ENCODE measurements at places on chromosomes 2 and 18. TPM values are rescaled to one million over a fixed set of nuclear protein-coding genes. Genes with fewer than 3 reads are reported as not detected.

Gene SERPINB5
- 363 TPM for total RNA-seq

Gene WNT10A
- total RNA-seq, result 19.1 TPM

Gene IL1A
- 0.53 TPM for total RNA-seq

Gene FOSL2
- total RNA-seq, result 118 TPM

Gene MYL1
- not detected for total RNA-seq

Gene SLC5A7
- not detected for total RNA-seq

Gene CHN1
- 5.8 TPM for total RNA-seq

Gene SEH1L
- total RNA-seq, result 55.5 TPM

Gene NRP2
- 7.1 TPM for total RNA-seq

Gene GRP
- not detected for total RNA-seq

Gene EHD3
- 54.5 TPM for total RNA-seq

Gene CLK1
- total RNA-seq, result 71.8 TPM

DNA sequence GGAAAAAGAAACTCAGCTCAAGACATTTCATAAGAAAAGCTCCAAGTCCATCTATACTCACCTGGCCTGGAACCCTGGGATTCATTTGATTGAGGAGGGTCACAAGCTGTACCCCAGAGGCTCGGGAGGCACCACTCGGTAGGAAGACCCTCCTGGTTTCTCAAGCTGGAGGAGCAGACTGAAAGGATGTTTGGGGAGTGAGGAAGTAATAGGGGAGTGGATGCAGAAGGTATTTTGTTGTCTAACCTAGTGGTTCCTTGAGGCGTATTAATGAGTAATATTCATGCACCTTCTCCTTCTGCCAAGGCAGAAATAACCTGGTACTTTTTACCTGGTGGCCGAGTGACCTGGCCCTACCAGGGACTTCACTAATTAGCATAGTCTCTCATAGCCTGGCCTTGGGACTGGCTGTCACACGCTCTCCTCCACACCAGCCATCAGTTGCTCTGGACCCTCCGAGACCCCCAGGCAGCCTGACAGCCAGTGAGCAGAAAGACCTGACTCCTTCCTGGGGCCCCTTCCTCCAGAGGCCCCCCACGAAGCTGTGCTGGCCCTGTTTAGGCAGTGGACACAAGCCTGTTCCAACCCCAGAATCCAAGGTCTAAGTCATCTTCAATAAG lies 161.4 kb downstream of the BCL2 start:
- no peaks in the 10 kb centered on the region for H3K36me3 ChIP-seq
- H3K4me3 ChIP-seq, result no peak overlapping the region
- H3K4me1 ChIP-seq, result peaks cover 87% of the 10 kb centered on the region
- no peak for DNase-seq

GRCh38 chr18:45324495-45325113 lies 290.7 kb upstream of the SLC14A2 start:
- no peaks in the 10 kb centered on the region for H3K36me3 ChIP-seq
- DNase-seq, result no peak
- H3K4me1 ChIP-seq, result peaks cover 8% of the 10 kb centered on the region

DNA sequence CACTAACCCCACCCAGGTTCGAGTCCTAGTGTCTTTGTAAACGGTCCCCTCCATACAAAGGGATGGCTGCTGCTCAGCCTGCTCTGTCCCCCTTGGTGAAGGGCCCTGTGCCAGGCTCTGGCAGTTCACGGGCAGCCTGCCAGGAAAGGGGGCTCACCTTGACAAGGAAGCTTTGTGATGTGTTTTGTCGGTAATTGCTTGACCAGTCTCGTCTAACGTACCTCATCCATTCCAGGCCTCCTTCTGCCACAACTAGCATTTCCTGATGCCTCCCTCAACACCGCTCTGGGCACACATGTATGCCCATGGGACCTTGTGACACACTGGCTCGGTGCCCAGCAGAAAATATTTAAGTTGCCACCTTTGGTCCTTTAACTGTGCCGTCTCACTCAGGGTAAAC lies 171.9 kb downstream of the KLHL29 start:
- no peaks in the 10 kb centered on the region for H3K36me3 ChIP-seq
- H3K27me3 ChIP-seq, result no peaks in the 10 kb centered on the region
- no peak overlapping the region for H3K4me3 ChIP-seq
- peaks cover 46% of the 10 kb centered on the region for H3K4me1 ChIP-seq

GRCh38 chr2:46966576-46966975 lies 51.0 kb upstream of the MCFD2 start:
- no peak for DNase-seq
- H3K36me3 ChIP-seq, result no peaks in the 10 kb centered on the region
- peaks cover 67% of the 10 kb centered on the region for H3K4me1 ChIP-seq
- H3K4me3 ChIP-seq, result no peak overlapping the region

GRCh38 chr18:25557011-25557410 lies 205.0 kb upstream of the ZNF521 start:
- peaks cover 41% of the 10 kb centered on the region for H3K4me1 ChIP-seq
- H3K36me3 ChIP-seq, result no peaks in the 10 kb centered on the region
- H3K27me3 ChIP-seq, result no peaks in the 10 kb centered on the region
- no peak overlapping the region for H3K27ac ChIP-seq

DNA sequence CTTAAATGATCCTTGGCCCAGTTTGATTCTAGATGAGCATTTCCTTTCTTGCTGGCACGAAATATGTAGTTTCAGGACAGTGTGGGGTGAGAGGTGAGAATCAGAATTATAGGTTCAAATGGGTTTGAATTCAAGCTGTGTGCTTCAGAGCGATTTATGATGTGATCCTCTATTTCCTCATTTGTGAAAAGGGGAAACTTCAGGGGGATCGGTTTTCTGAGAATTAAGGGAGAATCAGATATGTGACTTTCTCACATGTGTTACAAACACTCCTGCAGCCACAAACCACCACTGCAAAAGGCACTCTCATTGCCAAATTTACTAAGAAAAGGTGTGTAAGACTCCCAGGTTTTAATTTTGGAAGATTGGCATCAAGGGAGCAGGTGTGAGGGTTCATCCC lies 24.4 kb downstream of the HK2 start:
- H3K4me3 ChIP-seq, result no peak overlapping the region
- no peaks in the 10 kb centered on the region for H3K27me3 ChIP-seq
- no peaks in the 10 kb centered on the region for H3K36me3 ChIP-seq
- no peak overlapping the region for H3K27ac ChIP-seq
- DNase-seq, result no peak

- H3K27ac ChIP-seq, result no peak overlapping the region
- no peaks in the 10 kb centered on the region for H3K27me3 ChIP-seq
Measured at GRCh38 chr2:98771264-98771663, 40.3 kb upstream of the MGAT4A start.

- no peaks in the 10 kb centered on the region for H3K27me3 ChIP-seq
- H3K36me3 ChIP-seq, result no peaks in the 10 kb centered on the region
Measured at GRCh38 chr2:167151894-167152293, 263.6 kb downstream of the XIRP2 start.

GRCh38 chr18:57666818-57667497 lies 45.3 kb upstream of the NARS1 start:
- no peaks in the 10 kb centered on the region for H3K4me1 ChIP-seq
- H3K27me3 ChIP-seq, result no peaks in the 10 kb centered on the region
- no peak for DNase-seq
- no peak overlapping the region for H3K4me3 ChIP-seq

DNA sequence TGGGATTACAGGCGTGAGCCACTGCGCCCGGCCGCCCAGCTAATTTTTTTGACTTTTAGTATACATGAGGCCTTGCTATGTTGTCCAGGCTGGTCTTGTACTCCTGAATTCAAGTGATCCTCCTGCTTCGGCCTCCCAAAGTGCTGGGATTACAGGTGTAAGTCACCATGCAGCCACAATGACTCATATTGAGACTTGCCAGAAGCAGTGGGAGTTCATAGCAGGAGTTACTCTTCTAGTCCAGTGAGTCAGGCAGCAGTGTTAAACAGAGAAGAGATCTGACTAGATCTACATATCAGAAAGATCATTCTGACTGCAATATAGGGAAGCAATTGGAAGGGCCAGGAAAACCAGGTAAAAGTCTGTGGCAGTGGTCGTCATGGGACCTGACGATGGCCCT lies 1.5 kb upstream of the FLACC1 start:
- no peak for DNase-seq
- H3K27me3 ChIP-seq, result no peaks in the 10 kb centered on the region
- H3K4me3 ChIP-seq, result no peak overlapping the region
- no peaks in the 10 kb centered on the region for H3K36me3 ChIP-seq
- H3K4me1 ChIP-seq, result no peaks in the 10 kb centered on the region

DNA sequence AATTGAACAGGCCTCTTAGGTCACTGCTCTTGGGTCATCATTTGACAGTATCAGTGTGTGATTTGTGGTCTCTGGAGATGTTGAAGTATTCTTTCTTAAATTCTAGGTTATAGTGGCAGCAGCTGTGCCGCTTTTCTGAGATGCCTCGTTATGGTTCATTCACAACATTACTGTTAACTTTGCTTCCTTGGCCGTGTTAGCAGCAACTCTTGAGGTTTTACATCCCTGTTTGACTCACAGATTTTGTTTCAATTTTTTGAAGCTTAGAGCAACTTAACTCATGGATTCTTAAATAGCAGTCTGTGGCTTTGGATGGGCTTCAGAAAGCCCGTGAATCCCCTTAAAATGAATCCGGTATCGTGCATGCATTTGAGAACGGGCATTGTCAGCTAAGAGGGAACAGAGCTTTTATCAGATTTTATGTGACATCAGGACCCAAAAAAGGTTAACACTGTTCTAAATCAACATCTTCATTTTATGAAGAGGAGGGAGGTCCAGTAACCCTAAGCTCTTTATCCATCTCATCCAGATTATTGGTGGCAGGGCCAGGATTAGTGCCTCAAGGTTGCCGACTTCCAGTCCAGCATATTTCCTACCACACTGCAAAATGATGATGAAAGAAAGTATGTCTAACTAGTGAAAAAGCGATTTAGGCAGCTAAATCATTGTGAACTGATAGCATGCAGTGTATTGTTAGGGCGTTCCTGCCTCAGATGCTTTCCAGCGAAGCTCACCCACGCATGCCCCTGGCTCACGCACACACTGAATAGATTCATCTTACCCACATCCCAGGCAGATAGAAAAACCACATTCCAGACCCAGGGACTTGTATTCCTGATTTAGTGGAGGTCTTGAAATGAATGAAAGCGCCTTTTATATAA lies 5.1 kb downstream of the TRIB2 start:
- peak overlapping the region; percentile 87 for H3K27ac ChIP-seq
- H3K4me3 ChIP-seq, result no peak overlapping the region
- no peak for DNase-seq
- H3K36me3 ChIP-seq, result peaks cover 28% of the 10 kb centered on the region

GRCh38 chr2:20771299-20771698 lies 51.6 kb downstream of the LDAH start:
- H3K4me3 ChIP-seq, result no peak overlapping the region
- peaks cover 52% of the 10 kb centered on the region for H3K36me3 ChIP-seq
- H3K27ac ChIP-seq, result no peak overlapping the region

DNA sequence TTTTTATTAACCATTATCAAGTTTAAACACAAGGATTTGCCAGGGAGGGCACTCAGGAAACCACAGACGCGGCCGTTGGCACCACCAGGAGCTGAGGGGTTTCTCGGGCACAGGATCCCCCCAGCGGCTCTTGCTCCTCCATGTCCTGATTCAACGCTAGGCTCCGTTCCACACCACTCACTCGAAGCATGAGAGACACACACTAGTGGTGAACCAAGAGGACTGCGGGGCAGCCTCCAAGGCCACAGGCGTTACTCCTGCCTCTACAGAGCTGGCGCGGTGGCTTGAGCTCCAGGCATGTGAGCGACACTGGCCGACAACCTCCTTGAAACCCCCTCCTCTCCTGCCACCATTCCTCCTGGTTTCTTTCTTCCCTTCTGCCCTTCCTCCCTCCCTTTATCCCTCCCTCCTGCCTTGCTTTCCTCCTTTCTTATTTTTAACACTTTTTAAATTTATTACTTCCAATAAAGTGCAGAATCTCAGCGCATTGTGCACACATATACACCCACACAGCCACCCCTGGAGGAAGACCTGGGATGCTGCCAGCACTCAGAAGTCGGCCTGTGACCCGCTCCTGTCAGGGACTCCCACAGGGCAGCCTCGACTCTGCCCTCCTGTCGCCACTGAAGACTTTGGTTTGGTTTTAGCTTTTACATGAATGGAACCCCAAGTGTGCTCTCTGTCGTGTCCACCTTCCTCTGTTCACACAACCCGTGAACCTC lies 21.7 kb downstream of the COX7A2L start:
- H3K4me1 ChIP-seq, result peaks cover 17% of the 10 kb centered on the region
- no peaks in the 10 kb centered on the region for H3K27me3 ChIP-seq
- no peak overlapping the region for H3K4me3 ChIP-seq
- peaks cover 79% of the 10 kb centered on the region for H3K36me3 ChIP-seq

DNA sequence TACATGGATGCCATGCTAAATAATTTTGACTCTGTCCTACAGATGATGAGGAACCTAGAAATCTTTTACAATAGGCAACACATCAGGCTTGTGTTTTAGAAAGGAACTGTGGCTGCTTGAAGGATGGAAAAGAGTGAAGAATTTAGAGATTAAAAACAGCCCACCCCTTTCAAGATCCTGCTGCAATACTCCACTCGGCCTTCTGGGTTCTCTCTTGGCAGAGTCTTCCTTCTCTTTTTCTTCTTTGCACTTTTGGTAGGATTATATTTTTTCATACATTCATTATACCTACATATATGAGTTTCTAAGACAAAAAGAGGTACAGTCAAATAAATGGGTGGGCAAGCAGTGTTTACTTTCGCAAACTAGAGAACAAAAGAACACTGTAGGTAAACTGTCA lies 474.3 kb downstream of the ERBB4 start:
- H3K4me3 ChIP-seq, result no peak overlapping the region
- DNase-seq, result no peak
- H3K27me3 ChIP-seq, result no peaks in the 10 kb centered on the region
- H3K27ac ChIP-seq, result no peak overlapping the region
- H3K4me1 ChIP-seq, result no peaks in the 10 kb centered on the region

DNA sequence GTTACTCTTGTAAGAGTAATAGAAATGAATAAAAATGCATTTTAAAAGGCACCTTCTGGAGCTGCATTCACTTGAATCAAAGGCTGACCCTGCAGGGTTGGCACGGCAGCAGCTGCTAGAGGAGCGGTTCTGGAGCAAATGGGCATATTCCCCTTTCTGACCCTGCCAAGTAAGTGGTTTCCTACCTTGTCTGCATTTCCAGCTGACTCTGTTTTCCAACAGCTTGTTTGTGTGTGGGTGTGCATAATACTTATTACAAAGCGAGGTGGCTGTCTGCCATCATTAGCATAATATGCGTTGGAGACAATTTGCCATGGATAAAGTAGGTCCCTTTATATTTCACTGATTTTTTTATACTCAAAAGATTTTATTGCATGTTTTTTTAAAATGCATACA lies 21.3 kb upstream of the TTN start:
- H3K27me3 ChIP-seq, result no peaks in the 10 kb centered on the region
- no peaks in the 10 kb centered on the region for H3K36me3 ChIP-seq
- no peak for DNase-seq
- no peak overlapping the region for H3K4me3 ChIP-seq

- no peaks in the 10 kb centered on the region for H3K36me3 ChIP-seq
- H3K27ac ChIP-seq, result no peak overlapping the region
- DNase-seq, result no peak
- H3K4me1 ChIP-seq, result peaks cover 8% of the 10 kb centered on the region
- no peak overlapping the region for H3K4me3 ChIP-seq
Measured at GRCh38 chr18:22557168-22557941, 139.6 kb upstream of the CTAGE1 start.

DNA sequence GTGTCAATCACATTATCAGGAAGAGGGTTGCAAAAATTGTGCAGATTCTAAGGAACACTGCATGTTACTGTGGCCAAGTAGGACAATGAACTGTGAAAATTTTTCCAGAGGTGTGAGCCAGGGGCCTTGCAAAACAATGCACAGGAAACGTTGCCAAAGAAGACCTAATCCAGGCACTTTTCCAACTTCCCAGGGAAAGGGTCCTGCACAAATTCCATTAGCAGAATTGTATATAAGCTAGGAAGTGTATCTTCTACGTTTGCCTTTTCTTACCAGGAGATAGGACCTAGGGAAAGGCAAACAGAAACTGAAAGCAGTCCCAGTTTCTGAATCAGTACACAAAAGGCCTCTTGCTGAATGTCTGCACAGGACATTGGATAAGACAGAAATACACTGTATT lies 1888.3 kb upstream of the CELF4 start:
- peak overlapping the region; percentile 50 for H3K4me3 ChIP-seq
- H3K4me1 ChIP-seq, result peaks cover 11% of the 10 kb centered on the region
- no peaks in the 10 kb centered on the region for H3K36me3 ChIP-seq
- no peak for DNase-seq
- peak overlapping the region; percentile 12 for H3K27ac ChIP-seq
